ENCODE measurements at places on chromosomes 4 and X.

DNA sequence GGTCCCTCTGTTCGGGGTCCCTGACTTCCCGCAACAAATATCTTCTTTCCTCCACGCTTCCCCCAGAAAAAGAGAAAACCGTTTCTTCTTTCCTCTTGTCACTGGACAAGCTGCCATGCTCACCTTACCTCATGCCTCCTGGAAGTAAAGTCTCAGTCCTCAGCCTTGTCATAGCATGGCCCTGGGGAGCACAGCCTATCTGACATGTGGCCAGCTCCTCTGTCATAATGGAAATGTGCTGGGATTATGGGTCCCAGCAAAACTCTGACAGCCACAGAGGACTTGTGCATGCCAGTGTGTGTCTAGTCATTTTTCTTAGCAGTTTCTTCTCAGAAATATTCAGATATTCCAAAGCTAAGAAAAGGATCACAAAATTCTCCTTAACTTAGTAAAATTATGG is 122.4 kb downstream of the AASDH start:
- no peak for DNase-seq

DNA sequence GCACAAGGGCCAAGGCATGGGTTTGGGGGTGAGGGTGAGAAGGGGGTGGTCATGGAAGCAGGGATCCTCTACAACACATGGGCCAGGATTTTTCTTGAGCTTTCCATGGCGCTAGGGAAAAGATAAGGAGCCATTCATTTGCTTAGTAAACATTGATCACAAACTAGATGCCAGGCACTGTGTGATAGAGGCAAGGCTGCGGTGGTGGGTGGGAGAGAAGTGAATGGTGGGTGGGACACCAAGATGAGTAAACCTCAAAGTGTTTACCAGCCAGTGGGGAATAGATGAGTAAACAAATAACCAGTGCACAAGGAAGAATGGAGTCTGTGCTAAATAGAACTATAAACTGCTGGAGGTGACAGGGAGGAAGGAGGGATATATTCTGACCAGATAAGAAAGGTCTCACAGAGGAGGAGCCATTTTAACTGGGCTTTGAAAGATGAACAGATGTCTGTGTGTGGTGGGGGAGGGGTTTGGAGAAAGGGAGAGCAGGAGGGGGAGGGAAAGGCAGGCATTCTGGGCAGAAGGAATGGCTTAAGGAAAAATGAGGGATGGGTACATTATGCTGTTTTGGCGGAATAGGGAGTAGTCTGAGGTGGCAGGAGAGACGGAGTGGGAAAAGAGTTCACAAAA is 48.0 kb upstream of the LAS1L start:
- no peak for DNase-seq

DNA sequence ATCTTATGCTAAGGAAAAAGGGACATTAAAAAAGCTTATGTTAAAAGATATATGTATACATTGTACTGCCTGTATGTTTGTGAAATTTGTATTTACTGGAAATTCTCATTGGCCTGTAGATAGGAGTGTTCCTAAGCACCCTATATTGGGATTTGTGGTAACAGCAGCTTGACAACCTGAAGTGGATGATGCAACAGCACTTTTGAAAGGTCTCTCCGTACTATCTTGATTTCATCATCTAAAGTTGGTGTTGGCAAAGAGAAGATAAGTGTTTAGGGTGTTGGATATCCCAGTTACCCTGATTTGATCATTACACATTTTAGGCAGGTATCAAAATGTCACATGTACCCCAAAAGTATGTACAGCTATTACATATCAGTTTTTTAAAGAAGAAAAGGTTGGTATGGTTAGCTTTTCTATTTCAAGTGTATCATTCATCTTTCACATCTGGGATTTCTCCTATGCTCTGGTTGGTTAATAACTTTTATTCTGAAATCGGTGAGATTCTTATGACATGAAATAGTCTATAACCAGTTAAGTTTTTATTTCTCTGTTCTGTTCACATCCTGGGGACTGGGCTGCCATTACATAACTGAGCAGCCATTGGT is 10.3 kb downstream of the HADH start:
- DNase-seq, result no peak

- DNase-seq, result no peak
Measured at GRCh38 chr4:13642170-13642950, 14.8 kb upstream of the BOD1L1 start.

DNA sequence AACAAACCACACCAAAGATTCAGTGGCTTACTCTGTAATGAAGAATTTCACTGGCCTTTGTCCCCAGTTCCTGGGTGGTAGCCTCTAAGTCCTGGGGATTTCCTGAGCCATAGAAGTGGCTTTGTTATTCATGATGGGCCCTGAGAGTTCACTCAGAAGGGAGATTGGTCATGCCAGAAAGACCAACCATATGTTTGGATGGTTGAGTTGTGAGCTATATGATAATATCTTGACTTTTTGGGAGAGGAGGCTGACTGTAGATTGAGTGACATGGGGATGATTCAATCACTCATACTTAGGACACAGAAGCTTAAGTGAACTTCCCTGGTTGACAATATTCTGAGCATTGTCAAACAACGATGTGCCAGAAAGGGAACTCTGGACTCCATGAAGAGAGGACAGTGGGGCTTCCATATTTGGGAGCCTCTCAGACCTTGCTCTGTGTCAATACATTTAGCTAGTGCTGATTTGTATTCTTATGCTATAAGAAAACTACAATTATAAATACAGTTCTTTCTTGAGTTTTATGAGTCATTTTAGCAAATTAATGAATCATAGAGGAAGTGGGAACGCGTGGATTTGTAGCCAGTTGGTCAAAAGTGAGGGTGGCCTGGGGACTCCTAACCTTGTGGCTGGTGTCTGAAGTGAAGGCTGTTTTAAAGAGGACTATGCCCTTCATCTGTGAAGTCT is 392.0 kb downstream of the GBA3 start:
- no peak for DNase-seq

- DNase-seq, result no peak
Measured at GRCh38 chr4:16029262-16029661, 54.6 kb downstream of the PROM1 start.

- no peak for DNase-seq
Measured at GRCh38 chr4:85486425-85487086, 11.6 kb downstream of the ARHGAP24 start.

DNA sequence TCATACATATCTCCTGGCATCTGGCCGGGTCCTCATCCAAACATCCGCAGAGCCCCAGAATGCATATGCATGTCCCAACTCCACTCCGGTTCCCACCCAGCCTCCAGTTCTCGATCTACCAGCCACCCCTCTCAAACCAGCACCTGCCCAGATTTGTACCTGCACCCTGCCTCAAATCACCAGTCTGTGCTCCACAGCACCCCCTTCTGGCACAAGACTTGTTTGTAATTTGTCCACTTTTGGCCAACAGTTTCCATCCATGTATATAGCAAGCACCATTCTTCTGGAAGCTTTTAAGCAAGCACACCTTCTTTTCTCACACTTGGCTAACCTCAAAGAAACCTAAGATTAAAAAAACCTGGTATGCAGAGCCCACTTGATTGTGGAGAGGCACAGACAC is 644.1 kb downstream of the MID1IP1 start:
- DNase-seq, result no peak

DNA sequence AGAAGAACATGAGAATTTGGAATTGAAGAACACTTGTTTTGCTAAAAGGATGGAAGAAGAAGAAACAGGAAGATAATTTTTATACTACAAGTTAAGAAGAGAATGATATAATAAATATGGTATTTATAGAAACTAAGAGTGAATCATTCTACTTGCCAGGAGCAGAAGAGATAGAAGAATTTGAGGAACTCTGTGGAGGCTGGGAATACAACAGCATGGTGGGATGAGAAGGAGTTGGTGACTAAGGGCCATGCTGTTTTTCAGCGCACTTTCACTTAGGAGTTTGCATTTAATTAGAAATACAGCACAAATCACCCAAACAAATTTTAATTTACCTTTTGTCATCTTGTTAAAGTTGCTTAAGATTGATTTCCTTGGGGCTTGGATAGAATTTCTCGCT is 20.5 kb downstream of the HADH start:
- DNase-seq, result no peak

DNA sequence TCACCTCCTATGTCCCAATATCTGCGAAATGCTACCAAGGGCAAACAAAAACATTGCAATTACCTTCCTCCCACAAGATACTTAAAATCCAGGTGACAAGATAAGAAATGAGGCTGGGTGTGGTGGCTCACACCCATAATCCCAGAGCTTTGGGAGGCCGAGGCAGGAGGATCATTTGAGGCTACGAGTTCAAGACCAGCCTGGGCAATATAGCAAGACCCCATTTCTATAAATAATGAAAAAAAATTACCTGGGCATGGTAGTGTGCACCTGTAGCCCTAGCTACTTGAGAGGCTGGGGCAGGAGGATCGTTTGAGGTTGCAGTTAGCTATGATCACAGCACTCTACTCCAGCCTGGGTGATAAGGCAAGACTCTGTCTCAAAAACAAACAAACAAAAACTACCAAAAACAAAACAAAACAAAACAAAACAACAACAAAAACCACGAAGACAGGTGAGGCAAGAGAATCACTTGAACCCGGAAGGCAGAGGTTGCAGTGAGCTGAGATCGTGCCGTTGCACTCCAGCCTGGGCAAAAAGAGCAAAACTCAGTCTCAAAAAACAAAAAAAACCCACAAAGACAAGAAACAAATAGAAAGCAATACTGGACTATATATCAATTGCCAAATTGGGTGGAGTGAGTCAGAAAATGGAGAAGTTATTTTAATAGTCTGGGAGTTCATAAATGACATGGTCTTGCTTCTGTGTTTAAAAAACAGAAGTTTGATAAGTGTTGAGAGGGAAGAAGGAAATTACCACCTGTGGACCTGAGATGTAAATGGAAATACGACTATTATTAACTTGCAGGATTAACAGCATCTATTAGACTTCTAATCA is 176.5 kb downstream of the FBXW7 start:
- no peak for DNase-seq

DNA sequence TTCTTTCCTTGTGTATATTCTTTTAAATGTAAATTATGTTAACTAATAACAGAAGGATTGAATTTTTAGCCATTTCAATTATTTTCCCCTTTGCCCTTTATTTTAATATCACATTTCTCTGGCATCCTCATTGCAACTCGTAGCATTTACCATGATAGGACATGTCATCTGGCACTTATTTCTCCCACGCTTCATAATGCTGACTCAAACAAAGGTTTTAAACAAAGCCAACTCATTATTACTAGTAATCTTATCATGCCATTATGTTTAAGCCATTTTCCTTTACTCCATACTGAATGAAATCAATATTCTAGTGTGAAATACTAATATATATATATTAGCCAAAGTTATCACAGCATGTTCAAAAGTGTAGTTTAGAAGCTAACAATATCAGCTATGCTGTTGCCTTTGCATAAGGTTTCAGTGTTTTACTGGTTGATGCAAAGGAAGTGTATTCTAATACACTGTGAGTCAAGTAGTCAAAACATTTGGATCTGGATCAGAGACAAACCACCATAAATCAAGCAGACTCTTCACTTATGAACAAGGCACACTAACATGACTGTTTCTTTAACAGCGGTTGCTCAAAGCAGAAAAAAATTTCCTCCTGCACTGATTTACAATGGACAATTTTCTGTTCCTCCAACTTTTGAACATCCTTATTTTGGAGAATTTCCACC is 281.6 kb downstream of the SLC7A11 start:
- no peak for DNase-seq

- no peak for DNase-seq
Measured at GRCh38 chr4:14178421-14178820, 550.9 kb upstream of the BOD1L1 start.

GRCh38 chr4:152424977-152425376 is 110.9 kb downstream of the FBXW7 start:
- no peak for DNase-seq

DNA sequence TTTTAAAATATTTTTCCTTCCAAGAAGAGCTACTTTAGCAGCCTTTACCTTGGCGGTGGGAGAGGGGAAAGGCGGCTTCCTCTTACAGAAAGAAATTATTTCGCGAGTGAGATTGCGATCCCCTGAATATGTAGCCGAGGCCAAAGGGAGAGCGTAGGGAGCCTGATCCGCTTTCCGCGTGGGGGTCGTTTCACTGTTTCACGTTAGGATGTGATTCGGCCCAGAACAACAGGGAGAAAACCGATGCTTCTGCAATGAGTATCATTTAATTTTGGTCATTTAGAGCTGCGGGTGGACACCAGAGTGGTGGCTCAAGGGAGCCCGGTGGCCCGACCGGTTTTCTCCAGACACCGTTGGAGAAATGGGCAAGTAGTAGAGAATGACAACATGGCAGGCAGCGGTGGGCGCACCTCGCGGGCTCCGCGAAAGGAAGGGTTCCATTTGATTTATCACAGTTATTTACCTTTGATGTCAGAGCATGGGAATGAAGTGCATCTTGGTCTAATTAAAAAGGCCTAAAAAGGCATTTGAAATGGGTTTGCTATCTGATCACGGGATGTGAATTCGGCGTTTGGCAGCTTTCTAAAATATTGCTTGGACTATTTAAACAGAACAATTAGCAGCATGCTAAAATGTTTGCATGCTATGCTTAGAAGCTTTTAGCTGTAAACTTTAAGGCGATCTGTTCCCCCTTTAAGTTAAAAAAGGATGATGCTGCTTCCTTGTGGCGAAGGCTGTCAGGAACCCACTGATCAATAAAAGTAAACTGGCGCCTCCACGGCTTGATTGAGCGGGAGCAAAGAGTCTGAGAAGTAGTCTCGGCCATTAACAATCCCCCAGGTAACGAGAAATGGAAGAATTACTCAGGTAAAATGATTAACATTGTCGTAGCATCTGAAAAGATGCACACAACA is 2.0 kb upstream of the PCDH19 start:
- no peak for DNase-seq

- no peak for DNase-seq
Measured at GRCh38 chr4:173937631-173938270, 345.7 kb downstream of the FBXO8 start.

GRCh38 chrX:78746496-78746895 is 1.0 kb upstream of the LPAR4 start:
- DNase-seq, result no peak

- DNase-seq, result no peak
Measured at GRCh38 chr4:76023389-76023788, at the start of gene CXCL10. Gene CXCL10 (minus strand): TSS chr4:76023497. CDS start chr4:76023431, 66 bp downstream.

DNA sequence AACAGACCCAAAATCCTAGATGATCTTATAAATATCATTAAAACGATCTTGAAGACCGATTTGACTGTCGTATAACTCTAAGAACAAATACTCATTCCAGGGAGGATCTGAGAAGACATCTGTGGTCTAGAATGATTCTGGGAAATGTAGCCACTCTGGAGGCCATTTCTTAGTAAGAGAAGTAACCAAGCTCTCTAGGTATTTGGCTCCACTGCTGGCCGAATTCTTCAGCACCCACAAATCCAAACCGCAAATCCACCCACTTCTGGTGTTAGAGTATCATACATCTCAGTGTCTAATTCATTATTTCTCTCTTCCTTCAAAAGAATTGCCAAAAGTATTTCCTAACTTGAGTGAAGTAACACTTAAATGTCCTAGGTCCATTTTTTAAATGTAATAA is 23.9 kb downstream of the KLHL5 start:
- DNase-seq, result no peak

DNA sequence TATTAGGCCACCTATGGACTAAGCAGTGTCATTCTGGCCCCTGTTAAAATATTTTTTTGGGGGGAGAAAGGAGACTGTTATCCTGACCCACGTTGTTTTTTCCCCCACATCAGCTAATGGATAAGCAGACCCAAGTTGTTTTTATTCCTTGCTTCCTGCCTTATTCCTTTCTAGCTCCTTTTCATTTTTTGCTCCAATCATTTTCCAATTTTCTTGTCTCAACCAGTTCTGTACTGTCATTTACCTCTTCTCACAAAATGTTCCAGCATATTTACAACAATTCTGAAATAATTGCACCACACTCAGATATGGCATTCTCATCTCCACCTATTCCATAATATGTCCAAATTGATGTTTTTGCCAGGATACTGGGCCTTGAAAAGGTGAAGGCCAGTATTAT is 150.3 kb downstream of the NEXMIF start:
- no peak for DNase-seq

GRCh38 chr4:22648996-22649395 is 43.7 kb upstream of the GBA3 start:
- DNase-seq, result no peak

Measured in type B pancreatic cell (in vitro differentiated cells).